Kidney tubule cell (primary cell): ENCODE measurements at places on chromosomes 16 and 17.

DNA sequence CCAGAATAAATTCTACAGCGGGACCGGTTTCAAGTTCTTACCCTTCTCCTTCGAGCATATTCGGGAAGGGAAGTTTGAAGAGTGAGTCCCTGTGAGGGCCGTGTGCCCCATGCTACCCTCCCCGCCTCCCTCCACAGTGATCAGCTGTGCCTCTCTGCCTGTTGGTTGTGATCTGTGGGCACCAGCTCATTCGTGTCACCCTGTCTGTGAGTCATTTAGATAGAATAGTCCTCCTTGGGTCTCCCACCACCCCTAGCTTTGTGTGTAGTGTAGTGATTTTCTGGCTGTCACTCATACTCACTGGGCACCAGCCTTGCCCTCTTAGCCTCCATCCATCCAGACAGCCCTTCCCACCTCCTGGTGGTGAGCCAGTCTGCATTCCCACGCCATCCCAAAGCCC, 15.0 kb upstream of the NAGLU start:
- DNase-seq = peak; percentile 39

DNA sequence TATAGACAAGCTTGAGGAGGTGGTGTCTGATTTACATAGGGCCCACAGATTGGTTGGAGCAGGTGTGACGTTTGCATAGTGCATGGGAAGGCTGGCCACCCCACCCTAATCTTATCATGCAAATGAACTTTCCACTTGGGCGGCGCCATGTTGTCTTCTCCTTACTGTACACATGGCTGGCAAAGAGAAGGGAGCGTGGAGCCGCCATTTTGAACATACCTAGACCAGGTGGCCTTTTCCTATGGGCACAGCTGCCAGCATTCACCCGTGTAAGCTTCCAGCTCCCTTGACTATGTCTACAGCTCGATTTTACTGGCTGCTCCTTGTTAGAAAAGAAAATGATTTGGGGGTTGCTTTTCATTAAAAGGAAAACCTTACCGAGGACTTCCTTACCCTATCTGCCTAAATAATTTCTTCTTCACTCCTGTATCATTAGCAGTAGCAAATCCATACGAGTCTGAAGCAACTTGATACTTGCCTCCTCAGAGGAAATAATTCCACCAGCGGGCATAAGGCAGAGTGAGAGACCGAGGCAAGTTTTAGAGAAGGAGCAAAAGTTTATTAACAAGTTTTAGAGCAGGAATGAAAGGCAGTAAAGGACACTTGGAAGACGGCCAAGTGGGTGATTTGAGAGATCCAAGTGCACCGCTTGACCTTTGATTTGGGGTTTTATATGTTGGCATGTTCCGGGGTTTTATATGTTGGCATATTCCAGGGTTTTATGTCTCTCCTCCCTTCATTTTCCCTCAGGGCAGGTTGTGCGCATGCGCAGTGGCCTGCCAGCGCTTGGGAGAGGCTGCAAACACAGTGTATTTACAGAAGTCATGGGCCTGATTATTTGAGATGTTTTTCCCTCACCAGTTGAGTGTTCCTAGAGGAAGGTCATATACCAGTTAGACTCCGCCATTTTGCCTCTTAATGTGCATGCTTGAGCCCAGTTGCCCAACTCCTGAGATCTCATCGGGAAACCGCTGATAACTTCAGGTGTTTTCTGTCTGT, 65.7 kb downstream of the MARF1 start:
- no peak for DNase-seq

- peak; percentile 78 for DNase-seq
These were observed 4.5 kb downstream of the ARHGAP27 start for GRCh38 chr17:45428050-45428617.

DNA sequence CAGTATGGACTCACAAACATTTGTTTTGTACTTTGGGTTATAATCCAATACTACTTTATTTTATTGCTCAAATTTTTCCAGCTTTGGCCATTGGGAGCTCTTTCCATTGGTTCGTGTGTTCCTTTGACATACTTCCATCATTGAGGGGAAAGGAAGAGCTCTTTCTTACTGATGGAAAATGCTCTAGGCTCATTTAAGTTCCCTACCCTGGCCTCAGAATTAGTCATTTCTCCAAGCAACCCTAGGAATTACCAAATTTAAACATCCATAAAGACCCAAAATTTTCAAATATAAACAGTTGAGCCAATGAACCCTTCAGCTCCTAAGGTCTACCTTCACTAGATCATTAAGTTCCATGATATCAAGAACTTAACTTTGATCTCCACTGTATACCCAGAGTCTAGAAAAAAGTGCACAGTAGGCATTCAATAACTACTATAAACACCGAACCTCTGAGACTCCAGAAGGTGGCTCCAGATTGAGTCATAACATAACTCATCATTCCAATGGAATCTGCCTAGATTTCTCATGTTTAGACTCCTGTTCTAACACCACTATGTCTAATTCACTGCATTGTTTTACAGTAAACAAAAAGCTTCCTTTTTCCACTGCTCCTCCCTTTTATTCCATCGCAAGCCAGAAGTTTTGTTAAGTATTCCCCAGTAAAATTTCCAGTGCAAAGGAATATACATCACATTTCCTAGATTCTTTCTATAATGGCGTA, 39.0 kb downstream of the SMURF2 start:
- DNase-seq = peak; percentile 77

DNA sequence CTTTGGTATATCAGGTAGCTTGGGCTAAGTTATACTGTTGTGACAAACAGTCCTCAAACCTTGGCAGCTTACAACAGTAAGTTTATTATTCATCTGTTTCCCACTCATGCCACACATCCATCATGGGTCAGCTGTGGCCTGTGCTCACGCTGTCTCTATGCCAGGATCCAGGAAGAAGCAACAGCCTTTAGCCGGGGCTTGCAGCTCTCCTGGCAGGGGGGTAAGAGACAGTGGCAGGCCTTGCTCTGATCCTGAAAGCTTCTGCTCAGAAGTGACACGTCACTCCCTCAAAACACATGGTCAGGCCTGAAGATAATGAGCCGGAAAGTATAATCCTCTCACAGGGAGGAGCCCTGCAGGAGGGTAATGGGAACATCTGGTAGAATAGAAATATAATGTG, 377.6 kb downstream of the CPPED1 start:
- DNase-seq = peak; percentile 39

GRCh38 chr17:57323391-57323790, 67.1 kb downstream of the MSI2 start:
- no peak for DNase-seq

DNA sequence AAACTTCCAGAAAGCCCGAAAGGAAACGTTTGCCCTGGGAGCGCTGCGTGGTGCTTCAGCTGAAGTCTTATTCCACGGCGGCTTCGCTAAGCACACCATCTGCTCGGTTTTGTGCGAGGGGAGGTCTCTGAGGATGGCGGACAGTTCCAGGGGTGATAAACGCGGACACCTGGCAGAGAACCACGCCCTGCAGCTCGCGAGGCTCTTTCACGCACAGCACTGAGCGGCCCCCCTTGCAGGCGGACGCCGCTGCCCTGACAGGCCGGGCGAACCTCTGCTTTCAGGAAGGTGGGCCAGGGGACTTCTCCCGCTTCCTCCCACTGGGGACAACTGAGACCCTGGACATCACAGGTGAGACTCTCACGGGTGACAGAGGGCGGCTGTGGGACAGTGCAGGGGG, 3.7 kb downstream of the MVD start:
- DNase-seq = no peak

GRCh38 chr16:27445502-27446175, 43.7 kb downstream of the IL21R start:
- no peak for DNase-seq

GRCh38 chr16:21163576-21163975, 5.1 kb downstream of the LDAF1 start:
- DNase-seq = no peak

DNA sequence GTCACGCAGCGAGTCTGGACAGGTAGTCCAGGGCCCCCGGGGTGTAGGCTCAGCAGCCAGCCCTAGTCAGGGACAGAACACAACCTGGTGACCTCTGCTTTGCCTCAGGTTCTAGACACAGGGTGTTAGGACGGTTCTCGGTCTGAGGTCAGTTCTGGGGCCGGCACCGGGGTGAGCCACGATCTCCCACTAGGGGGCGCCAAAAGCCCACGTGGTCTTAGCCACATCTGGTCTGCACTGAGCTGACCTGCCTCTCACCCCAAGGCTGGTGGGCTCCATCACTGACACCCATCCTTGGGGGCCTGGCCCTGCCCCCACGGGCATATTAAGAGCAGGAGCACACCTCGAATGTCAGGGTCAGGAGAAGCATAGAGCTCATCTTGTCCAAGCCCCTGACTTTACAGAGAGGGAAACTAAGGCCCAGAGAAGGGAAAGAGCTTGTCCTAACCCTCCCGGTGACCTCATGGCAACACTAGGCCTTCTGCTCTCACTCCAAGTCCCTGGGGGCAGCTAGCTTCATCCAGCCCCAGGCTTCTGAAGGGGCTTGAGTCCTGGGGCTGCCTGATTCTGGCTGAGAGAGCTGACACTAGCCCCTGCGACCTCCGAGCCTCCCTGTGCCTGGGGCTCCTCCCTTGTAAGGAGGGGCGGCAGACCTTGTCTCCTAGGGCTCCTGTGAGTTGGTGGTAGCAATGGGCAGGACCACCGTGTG, 9.0 kb downstream of the SLC5A10 start:
- peak; percentile 69 for DNase-seq

DNA sequence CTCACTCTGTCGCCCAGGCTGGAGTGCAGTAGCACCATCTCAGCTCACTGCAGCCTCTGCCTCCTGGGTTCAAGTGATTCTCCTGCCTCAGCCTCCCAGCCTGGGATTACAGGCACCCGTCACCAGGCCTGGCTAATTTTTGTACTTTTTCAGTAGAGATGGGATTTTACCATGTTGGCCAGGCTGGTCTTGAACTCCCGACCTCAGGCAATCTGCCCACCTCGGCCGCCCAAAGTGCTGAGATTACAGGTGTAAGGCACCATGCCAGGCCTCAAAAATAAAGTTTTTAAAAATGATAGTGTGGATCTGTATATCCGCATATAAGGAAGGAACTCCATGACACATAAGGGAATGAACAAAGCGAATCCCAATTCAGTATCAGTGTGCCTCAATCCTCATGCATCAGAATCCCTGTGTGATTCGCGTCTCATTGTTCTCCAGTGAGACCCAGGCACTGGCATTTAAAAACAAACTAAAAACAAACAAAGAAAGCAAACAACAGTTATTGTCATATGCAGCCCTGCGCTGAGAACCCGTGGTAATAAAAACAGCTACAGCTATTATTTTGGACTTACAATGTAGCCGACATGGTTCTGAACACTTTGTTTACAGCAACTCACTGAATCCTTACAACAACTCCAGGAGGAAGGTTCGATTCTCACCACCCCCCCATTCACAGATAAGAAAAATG, 54.1 kb upstream of the CREBBP start:
- DNase-seq = no peak

GRCh38 chr16:1290860-1291575, 18.4 kb upstream of the UBE2I start:
- DNase-seq = no peak

DNA sequence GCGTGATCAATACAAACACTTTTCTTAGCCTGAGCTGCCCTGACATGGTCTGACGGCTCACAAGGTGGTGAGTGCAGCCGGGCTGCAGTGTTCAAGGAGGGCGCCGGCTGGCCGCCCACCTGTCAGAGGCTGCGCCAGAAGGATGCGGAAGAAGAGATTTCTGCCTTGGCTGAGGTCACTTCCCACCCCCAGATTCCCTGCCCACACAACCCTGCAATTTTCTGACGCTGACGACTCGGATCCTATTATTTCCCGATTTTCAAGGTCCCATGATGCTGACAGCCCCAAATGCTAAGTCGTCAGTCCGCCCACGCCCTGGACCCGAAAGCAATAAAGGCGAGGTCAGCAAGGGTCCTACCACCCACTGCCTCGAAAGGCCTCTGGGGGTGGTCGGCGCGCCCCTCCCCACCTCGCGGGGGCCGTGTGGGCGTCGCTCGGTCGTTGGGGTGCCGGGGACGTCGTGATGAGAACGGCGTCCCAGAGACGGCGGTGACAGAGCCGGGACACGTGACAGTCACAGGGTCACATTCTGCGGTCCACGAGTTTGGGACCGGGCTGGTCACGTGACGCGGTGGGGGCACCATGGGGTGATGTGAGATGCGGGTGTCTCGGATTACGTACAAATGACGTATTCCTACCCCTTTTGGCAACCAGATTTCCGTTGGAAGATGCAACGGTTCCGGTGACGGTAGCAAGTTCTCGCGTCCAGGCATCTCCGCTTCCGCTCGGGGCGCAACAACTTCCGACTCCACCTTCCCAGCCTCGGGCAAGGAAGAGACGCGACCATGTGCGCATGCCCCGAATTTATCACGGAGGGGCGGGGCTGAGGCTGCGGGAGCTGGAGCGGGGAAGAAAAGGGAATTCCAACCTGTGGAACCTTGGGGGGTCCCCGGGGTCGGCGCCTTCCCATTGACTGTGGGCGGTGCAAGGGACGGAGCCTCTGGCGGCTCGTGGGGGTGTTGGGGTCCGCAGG, at the start of gene STX4:
Gene STX4, plus strand, starts transcription at position 823 of the 973 bp plus-strand sequence. CDS start 248 bp downstream, outside the sequence.
- peak; percentile 97 for DNase-seq

GRCh38 chr17:17098551-17099179, 56.4 kb downstream of the MPRIP start:
- DNase-seq = no peak

DNA sequence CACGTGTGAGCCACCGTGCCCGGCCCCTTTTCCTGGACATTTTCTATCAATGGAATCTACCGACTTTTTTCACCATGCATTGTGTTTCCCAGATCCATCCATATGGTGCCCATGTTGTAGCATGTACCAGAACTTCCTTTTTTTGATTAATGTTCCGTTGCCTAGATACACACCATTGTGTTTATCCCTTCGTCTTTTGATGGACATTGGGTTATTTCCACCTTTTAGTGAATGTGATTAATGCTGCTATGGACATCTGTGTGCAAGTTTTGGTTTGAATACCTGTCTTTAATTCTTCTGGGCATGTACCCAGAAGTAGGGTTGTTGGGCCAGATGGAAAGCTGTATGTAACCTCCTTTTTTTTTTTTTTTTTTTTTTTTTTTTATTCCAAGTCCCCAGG, 79.8 kb downstream of the NT5M start:
- DNase-seq = no peak

DNA sequence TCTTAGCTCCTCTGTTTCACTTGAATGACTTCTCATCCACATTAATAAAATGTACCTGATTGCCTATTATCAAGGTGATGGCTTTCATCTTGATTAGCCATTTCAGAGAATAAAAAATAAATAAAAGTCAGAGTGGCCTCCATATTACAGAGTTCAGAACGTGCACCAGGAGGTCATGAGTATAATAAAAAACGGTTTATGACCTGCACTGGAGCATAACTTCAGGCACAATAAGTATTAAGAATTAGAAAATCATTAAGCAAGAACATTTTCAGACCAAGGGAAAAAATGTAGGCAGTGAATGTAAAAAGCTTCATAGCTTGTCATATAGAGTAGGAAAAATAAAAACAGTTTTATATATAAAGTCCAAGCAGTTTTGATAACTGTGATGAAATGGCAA, 11.4 kb downstream of the METTL9 start:
- no peak for DNase-seq

DNA sequence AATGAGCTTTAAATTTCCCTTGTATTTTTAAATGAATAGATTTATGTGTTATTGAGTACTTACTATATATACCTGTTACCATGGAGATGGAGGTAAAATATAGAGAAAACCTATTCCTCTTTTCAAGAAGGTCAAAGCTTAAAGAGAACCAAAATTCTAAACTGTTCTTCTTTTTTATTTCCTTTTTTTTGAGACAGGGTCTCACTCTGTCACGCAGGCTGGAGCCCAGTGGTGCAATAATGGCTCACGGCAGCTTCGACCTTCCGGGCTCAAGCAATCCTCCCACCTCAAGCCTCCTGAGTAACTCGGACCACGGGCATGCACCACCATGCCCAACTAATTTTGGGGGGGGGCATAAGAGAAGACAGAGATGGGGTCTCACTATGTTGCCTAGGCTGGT, 25.0 kb upstream of the TMEM97 start:
- no peak for DNase-seq

GRCh38 chr17:48486557-48486956, 44.3 kb downstream of the HOXB1 start:
- peak; percentile 97 for DNase-seq
